ENCODE measurements at places on chromosomes 6 and 20. TPM values are rescaled to one million over a fixed set of nuclear protein-coding genes. Genes with fewer than 3 reads are reported as not detected.
A peak's percentile ranks its signal among the peaks of the same experiment; 100 is the strongest.

DNA sequence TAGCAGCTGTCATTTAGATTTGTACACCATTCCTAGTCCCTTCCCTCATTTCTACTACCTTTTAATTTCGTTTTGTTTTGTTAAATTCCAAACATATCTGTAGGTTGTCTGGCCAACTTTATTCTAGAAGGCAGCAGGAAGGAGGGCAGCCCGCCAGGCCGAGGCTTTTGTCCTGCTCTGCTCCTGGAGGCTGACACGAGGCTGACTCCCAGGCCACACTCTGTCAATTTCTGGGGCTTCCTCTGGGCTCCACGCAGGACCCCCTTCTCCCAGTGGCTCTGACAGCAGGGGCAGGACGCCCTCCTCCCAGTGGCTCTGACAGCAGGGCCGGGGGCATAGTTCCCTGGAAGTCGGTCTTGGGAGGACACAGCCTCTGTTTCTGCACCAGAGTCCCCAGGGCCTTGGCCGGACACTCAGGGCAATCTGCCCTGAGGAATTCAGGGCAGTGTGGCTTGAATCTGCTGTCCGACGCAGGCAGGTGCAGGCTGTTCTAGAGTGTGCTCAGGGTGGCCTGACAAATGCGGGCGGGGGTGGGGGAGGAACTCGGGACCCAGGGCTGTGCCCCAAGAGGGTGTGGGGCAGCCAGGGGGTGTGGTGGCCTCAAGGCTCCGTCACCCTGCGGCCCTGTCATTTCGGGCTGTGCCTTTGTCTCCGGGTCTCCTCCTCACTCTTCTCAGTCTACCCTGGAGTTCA, 11.8 kb downstream of the SMOC2 start:
- no peak for DNase-seq

Gene ADIG
- total RNA-seq: 0.43 TPM

DNA sequence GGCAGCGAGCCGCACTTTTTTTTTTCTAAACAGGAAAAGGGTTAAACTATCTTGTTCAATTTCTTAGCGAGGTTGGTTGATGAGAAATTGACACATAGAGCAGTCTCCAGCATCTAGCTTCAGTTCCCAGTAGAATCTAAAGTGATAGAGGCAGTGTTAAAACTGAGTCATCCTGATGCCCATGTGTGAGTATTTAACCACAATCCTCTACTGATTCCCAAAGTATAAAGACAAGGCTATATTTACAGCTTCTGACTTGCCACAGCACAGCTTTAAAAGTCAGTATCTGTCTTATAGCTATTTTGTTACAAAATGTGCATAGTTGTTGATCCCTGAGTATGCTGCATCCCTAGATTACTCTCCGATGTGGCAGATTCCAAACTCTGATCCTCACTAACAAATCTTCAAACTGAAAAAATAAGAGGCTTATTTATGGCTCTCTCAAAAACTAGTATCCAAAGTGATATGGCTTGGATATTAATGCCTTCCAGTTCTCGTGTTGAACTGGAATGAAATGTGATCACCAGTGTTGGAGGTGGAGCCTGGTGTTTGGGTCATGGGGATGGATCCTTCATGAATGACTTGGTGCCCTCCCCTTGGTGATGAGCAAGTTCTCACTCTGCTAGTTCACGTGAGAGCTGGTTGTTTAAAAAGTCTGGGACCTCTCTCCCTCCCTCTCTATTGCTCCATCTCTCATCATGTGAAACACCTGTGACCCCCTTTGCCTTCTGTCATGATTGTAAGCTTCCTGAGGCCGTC, 13.1 kb upstream of the POPDC3 start:
- DNase-seq: no peak

DNA sequence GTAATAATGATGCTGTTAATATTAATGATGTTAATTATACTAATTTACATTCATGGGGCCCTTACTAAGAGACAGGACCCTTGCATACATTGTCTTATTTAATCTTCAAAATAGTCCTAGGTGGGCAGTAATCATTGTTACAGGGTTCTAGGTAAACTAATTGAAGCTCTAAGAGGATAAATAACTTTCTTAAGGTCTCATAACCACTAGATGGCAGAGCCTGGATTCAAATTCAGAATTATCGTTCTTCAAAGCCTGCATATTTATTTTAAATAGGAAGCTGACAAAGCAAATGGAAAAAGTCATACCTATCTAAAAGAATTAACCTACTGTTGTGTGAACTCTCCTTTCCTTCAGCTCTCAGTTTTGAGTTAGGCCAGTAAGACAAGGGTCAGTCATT, 23.5 kb downstream of the PTCHD4 start:
- DNase-seq: no peak

Gene ARMH2
- not detected for total RNA-seq

Gene PLCG1
- total RNA-seq: 43.4 TPM

GRCh38 chr6:84762220-84763002, 2.0 kb downstream of the TBX18 start:
- peak; percentile 60 for DNase-seq

DNA sequence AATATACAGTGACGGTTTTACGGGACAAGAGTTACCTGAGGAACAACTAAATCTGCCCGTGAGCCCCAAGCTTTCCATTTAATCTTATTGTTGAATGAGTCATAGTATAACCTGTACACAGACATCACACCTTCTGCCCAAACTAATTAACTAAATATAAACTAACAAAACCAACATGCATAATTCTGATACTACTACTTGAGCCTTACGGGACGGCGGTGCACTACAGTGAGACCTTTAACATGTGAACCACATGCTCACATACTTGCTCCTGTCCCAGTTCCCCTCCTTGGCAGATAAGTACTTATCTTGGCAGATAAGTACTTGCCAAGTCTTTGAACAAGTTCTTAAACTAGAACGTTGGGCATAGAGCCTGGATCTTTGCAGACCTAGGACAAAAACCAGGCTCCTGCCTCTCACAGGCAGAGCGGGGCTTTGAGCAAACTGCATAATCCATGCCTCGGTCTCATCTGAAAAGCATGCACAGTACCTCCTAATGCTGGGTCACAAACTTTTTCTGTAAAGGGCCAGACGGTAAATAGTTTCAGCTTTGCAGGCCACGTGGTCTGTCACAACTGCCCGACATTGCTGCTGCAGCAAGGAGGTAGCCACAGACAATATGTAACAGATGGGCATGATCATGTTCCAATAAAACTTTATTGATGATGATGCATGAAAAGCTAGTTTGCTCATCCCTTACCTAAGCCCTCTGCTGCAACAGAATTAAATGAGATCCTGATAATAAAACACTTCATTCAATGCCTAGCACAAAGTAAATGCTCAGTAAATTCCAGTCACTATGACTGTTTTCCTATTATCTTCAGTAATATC, 23.0 kb downstream of the ZNF217 start:
- DNase-seq: no peak

Gene TRIM31
- not detected for total RNA-seq

DNA sequence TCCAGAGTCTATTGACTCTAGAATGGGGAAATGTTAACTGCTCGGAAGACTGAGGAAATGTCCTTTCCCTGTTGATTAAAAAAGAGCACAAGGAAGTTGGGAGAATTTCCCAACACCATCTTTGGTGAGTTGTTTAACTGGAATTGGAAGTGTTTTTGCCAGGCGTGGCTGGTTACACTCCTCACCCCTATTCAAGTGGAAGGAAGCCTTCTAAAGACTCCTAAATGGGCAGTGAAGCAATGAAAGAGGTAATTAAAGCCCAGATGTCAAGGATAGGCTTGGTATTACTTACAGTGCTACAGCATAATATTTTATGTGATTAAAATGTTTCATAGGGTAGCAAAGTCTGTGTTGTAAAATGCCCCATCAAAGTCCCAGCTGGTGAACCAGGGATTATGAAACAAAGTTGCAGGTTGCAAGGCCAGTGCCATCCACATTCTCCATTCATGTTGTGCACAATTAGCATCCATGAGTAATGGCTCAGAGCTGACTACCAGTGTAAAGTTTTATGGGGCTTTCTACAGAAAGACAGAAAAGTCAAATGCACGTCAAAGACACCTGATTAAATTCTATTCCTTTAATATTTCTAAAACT, 52.6 kb downstream of the BTBD3 start:
- DNase-seq: no peak

Gene ZNF831
- total RNA-seq: 0.11 TPM

Gene MLN
- not detected for total RNA-seq

Gene PACSIN1
- total RNA-seq: 10.8 TPM

GRCh38 chr6:30670760-30671527, 1.9 kb downstream of the DHX16 start:
- no peak for DNase-seq

GRCh38 chr20:58179083-58179431, 49.4 kb downstream of the ANKRD60 start:
- DNase-seq: no peak

GRCh38 chr20:63519668-63520503, 679 bp upstream of the PPDPF start:
- peak; percentile 81 for DNase-seq

Gene TFAP2A
- total RNA-seq: 0.43 TPM

Gene MAS1
- not detected for total RNA-seq

- no peak for DNase-seq
Observed at GRCh38 chr6:28474441-28475219, 31.3 kb upstream of the ZSCAN23 start.

DNA sequence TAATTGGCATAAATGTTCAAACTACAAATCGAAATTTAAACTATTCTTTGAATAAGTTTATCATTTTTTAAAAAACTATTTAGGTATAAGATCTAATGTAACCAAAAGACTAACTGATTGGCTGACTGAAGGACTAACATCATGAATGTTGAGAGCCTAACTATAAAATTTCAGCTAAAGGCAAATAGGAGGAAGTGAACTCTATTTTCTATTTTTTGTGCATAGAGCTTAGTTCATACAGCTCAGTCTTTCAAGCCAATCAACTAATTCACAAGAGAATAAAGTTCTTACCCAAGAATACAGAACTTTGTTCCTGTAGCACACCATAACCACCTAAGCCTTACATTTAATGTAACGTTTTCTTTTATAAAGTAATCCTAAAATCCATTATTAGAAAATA, 46.3 kb upstream of the STXBP5 start:
- no peak for DNase-seq

Gene BTNL2
- total RNA-seq: not detected

Gene OR2J3
- total RNA-seq: not detected

DNA sequence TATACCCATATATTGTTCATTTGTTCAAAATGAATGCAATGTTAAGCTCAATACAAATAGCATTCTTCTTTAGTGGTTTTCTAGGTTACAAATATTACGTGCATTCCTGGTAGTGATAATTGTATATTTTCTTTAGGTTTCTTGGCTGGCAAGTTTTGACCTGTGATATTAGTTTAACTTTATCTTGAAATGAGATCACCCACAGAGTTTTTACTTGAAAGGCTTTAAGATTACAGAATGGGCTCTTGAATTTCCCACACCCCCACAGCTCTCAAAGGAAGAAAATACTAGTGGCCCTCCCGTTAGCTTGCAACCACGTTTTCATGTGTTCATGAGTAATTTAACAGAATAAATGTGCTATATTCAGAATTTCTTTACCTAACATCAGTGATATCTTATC, 1315.5 kb upstream of the GJE1 start:
- no peak for DNase-seq

Gene CST5
- total RNA-seq: not detected

DNA sequence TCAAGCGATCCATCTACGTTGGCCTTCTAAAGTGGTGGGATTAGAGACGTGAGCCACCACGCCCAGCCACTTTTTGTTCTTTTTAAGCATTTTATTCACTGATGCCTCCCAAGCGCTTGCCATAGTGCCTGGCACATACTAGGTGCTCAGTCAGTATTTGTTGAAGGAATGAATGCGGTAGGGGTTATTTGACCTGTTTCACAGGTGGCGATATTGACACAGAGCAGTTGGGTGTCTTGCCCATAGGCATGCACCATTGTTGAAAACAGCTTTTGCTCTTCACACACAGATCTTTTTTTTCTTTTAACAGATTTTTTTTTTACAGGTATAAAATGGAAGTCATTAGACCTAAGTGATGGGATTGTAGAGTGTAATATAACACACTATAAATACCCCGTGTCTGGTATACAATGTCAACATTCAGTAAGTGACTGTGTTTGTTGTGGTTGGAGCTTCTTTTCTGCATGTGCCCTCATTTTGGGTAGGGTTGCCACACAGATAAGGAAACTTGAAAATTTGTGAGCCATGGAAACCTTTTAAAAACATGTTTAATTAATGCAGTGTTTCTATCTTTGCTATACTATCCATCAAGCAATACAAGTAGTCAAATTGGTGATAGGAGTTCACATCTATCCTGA, 24.8 kb downstream of the RREB1 start:
- no peak for DNase-seq

- DNase-seq: no peak
Observed at GRCh38 chr20:35173576-35174192, 1.8 kb downstream of the PROCR start.

DNA sequence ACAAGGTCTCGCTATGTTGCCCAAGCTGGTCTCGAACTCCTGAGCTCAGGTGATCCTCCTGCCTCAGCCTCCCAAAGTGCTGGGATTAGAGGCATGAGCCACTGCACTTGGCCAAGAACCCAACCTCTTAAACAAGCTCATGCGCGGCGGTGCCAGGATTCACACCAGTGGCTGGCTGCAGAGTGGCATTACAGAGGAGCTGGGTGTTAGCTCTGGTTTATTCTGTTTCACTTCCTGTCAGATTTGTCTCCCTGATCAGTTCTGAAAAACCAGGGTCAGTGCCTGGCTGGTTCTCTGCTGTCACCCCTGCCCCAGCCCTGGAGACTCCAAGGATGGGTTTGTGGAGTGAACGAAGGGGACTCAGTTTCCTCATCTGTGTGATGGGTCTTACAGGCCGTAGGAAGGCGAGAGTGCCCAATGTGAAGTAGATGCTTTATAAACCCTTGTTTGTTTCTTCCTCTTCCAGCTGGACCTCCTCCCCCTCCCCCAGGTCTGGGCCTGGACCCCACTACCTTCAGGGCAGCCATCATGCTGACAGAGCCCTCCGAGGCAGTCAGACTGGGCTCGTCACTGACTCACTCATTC, 63.4 kb downstream of the UBE2V1 start:
- DNase-seq: no peak

- DNase-seq: peak; percentile 76
Observed at GRCh38 chr6:6781172-6781872, 192.8 kb downstream of the LY86 start.

Gene LGSN
- total RNA-seq: not detected

- DNase-seq: no peak
Observed at GRCh38 chr6:34324738-34325444, 67.6 kb downstream of the NUDT3 start.

Gene RBM24
- total RNA-seq: 181 TPM

DNA sequence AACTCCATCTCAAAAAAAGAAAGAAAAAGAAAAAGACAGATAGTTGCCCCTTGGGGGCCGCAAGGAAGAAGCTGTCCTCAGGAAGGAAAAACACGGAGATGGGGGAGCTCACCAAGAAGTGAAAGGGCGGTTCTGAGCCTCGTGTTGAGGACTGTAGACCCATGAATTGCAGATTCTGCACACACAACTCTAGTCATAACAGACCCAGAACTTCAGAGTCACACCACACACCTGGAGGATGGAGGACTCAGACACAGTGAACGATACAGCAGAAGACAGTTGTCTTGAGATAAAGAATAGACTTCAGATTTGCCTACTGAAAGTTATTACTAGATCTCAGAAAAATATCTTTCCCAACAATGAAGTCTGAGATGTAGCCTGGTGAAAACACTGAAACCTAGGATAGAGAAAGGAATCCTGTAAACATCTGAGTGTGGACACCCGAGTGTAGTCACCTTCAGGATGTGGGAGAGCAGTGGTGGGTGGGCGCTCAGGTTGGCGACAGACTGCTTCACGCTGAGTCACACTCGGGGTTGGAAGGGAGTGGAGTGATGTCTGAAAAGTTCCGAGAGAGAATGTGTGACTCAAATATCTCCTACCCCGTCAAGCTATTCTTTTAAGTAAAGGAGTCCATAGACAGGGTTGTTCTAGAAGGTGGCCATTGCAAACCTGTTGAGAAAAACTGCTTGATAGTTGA, 88.1 kb downstream of the MAP3K4 start:
- DNase-seq: no peak

Measured in Right ventricle myocardium inferior (tissue), 1 donor.